ENCODE measurements at places on chromosomes 6 and 20. TPM values are rescaled to one million over a fixed set of nuclear protein-coding genes. Genes with fewer than 3 reads are reported as not detected.
A peak's percentile ranks its signal among the peaks of the same experiment; 100 is the strongest.

GRCh38 chr6:35093118-35093445 is 48.1 kb downstream of the TCP11 start:
- no peak for DNase-seq

DNA sequence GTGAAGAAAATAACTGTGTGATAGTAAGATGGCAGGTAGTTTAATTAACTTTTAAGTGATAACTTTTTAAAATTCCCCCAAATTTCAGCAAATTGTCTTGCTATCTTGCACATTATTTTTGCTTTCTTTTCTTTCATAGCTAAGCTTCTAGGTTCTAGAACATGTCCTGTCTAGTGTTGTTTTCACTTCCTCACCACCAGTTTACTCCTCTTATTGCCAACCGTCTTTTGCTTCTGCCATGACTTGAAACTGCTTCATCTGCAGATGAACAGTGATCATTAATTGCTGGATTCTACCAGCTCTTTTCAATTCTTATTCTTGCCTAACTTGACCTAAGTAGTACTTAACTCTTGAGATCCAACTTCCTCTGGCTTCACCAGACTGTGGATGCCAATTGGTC is 137.8 kb downstream of the CENPW start:
- no peak for DNase-seq

DNA sequence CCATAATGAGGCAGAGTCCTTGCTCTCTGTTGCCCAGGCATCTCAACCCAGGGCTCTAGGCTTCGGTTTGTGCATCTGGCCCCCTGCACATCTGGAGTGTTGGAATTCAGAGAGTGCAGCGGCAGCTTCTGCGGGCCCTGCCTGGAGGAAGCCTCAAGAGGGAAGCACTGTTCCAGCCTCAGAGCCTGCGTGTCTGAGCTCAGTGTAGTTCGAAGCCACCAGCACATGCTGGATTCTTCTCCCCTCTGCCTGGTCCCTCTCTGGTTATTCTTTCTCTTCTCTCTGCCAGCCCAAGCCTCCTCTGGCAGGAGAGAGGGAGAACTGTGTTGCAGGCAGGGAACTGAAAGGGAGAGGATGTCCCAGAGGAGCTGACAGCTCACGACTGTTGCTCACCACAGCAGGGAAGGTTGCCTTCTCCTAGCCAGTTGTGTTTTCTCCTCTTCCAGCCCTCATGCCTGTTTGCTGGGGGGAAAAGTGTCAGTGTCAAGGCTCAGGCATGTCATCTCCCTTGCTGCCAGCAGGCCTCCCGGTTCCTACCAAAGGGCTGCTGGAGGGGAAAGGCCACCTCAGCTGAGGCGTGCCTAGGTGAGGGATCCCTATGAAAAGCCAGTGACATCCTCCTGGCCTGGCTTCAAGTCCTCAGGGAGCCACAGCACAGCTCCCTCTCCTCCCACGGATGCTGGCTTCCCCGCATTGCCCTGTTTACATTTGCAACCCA is 126.0 kb upstream of the LRFN2 start:
- DNase-seq: no peak

GRCh38 chr6:14707971-14708465 is 537.9 kb upstream of the JARID2 start:
- DNase-seq: no peak

GRCh38 chr20:39961637-39962244 is 727.3 kb downstream of the MAFB start:
- DNase-seq: no peak

Gene CRYBG1
- total RNA-seq: 3.9 TPM

- DNase-seq: no peak
These were observed 407.6 kb upstream of the SOX4 start for GRCh38 chr6:21185861-21186478.

Gene FAM83C
- not detected for total RNA-seq

DNA sequence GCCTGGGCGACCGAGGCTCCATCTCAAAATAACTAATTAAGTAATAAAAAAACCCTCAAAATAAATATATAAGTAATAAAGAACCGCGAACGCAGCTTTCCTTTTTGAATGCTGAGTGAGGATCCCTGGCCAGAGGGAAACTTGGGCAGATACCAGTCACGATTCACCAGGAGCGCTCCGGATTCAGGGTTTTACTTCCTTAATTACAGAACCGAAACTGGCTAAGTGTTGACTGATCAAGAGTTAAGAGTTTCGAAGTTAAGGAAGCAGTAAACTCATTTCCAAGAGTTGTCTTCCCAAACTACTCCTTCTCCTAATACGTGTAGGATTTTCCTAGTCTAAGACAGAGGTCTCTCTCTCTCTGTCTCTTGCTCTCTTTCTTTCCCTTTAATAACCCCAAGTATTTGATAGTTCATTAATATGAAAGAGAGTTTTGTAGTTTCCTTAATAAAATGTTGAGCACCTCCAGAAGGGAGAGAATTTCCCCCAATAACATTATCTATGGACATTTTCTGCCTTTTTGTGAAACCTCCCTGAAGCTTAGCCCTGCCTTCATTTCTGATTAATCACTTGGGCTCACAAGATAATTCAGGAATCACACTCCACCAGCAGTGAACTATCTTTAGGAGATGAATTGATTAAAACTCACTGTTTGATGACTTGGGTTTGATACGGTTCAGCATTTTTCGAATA is 61.4 kb upstream of the ZNF217 start:
- DNase-seq: no peak

DNA sequence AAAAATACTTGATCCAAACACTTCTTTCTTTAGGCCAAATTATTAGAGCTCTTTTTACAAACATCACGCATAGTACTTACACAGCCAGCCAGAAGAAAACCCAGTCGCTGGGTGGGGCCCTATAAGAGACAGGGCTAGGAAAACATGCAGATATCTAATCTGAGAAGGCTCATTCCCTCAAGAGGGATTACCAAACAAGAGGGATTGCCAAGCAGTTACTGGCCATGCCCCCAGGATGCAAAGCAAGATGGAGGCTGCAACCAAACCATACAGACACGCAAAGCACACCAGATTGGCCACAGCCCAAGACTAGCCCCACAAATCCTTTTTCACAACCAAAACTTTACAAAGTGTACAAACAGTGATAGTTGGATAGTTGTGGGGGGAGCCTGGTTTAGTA is 1235.4 kb upstream of the GJE1 start:
- no peak for DNase-seq

DNA sequence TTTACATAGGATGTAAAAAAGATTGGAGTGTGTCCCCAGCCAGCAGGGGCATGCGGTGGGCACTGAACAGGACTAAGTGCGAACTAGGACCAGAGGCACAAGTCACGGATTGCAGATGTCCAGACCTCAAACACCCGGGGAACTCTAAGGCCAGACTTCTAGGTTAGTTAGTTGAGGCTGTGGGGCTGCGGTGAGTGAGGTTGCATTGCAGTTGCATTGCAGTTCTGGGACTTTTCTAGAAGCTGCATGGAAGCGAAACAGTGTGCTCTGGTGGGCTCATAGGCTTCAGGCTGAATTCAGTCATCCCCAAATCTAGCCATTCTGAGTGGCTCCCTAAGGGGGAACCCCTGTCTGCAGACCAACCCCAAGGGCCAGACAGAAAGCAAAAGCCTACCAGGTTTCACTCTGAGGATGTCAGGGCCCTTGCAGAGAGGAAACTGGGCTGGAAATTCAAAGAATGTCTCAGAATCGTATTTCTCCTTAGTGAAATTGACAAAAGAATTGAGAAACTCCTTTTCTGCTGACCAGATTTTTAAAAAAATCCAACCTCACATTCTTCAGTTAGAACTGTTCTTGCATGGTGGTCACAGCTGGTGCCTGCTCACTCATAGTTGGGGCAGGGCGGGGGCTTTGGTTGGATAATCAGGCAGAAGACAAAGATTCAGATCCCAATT is 182.8 kb downstream of the ZDHHC14 start:
- DNase-seq: peak; percentile 62

DNA sequence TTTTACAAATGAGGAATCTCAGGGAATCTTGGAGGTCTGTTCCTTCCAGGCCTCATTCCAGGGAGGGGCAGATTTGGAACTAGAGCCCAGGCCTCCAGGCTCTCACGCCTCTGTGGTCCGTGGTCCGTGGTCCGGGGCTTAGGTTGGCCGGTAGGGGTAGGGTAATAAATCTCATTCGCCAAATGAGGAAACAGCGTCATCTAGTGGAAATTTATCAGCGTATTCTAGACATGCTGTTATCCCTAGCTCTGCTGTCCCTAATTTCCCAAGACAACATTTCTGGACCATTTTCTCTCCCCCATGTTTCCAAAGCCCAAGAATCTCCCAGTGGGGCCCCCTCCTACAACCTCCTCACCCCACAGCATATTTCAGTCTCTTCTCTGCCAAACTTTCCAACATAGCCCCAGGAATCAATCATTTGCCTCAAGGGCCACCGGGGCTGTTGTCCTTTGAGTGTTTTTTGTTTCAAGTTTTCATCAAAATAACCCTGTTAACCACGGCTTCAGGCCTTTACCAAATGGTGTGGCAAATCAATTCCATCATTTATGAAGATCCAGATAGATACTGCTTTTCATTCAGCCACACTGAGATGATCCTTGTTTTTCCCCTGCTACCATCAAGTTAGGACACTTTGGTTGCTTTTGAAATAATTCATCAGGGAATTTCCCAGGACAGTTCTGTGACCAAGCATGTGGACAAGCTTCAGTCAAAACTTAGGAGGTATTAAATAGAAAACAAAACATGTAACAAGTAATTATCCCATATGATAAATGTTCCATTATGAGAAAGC is 126.8 kb downstream of the ALDH8A1 start:
- DNase-seq: no peak

DNA sequence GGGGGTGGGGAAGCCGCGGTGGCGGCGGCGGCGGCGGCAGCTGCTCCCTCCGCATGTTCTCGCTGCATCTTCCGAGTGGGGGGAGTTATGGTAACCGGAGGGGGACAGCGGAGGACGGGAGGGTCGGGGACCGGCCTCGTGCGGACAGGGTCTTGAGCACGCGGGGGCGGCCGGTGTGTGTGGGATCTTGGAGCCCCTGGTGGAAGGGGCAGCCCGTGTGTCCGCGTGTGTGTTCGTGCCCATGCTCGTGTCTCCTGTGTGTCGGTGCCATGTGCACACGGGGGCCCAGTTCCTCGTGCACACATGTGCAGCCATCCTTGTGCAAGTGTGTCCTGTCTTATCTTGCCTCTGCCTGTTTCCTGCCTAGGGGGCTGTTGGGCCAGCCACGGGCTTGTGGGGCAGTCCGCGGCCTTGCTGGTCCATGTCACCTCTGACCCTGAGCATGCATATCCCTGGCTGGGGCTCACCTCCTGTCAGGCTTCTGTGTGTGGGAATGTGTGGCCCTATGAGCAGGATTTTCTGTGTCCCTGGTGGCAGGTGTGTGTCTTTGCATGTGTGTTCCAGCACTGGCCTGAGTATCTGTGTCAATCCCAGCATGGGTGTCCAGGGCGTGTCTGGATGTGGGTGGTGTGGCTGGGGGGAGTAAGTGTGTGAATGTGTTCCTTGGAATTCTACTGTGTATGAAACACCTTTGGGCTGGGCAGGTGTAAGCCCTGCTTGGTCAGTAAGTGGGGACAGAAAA is 8.5 kb downstream of the SYNGAP1 start:
- no peak for DNase-seq
